Sciatic nerve (tissue), 2 donors: ENCODE measurements at places on chromosomes 2 and 18.

DNA sequence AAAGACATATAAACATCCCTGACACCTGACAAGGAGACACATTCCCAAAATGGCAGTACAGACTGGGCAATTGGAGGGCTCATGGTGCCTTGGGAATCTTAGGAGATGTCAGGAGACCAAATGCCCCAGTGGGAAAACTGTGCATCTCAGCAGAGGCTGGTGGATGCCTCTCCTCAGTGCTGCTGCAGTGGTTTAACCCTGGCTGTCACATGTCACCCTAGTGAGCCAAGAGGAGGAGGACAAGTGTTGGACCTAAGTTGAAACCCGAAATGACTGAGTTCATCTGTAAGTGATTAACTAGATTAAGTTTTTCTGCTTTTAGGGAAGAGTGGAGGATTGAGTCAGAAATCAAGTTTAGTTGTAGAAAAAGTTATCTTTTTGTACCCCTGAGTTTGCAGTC, 5.2 kb upstream of the NAGK start:
- no peak for DNase-seq

GRCh38 chr2:135047300-135047699, at the start of gene MAP3K19:
Gene MAP3K19 (minus strand): TSS chr2:135047447. CDS start chr2:135024647, 22,800 bp downstream.
- DNase-seq, result no peak

- no peak for DNase-seq
Measured at GRCh38 chr2:44242904-44243303, 32.4 kb upstream of the SLC3A1 start.

DNA sequence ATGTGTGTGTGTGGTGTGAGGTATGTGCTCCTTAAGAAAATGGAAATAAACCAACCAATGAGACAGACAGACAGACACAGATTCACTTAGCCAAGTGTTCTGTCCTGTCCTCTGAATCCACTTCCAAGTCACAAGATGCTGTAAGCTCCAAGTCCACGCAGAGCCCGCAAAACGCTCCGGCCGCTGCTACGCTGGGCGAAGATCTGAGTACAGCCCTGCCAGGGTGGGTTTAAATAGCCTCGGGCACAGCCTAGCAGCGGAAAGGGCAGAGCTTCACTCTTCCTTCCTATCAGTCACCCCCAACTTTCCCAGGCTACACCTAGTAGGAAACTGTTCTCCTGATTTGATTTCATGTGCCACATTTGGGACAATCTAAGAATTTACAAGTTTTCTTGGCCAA, 121.2 kb upstream of the ANKRD30BL start:
- no peak for DNase-seq

- no peak for DNase-seq
Measured at GRCh38 chr2:222745836-222746559, 74.5 kb downstream of the MOGAT1 start.

DNA sequence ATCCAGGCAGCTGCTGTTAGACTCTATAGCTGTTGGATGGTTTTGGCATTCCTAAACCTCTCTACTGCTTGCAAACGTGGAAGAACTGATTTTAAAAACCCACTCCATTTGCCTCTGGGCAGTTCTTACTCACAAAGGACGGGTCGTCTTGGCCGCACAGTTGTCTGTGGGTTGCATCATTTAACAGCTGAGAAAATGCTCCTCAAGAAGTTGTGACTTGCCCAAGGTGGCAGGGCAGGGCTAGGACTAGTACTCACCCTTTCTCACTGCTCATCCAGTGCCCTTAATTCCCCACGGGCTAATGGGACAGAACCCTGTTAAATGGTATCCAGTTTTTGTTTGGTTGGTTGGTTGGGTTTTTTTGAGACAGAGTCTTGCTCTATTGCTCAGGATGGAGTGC, 997 bp upstream of the DRC1 start:
- no peak for DNase-seq

DNA sequence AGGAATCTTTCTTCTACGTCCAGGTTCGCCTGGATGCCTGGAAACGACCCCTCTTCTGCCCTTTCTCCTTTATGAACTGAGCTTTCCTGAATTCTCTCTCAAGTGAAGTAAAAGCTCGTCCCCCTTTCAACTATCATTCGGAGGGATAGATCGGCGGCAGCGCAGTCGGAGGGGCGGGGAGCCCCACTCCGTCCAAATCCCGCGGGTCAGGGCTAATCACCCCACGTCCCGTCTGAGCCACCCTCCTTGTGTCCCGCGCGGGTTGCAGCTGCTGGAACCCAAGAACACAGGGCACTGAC, 367 bp downstream of the FBXO48 start:
- no peak for DNase-seq

DNA sequence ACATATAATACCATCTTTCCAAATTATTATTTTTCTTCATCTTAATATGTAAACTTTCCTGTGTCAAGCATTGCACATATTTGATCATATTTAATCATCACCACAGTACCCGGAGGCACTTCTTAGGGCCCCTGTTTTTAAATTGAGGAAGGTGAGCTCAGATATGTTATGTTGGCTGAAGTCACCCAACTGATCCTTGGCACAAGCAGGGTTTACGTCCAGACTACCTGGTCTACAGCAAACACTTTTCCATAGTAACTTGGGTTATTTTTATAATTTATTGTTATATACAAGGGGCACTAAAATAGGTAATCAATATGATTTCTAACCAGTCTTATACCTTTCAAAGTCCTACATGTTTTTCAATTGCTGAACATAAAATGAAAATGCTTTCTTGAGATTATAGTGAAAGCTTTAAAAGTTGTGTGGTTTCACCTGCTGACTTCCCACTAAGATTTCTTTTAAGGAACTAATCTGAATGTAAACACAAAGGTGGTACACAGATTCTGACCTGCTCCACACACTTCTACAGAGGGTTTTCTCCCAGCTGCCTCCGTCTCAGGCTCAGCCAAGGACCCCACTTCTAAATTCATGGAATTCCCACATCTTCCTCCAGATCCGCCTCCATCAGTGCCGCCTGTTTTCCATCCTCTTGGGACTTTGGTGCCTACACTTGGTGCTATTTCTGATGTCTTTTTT, 52.2 kb downstream of the SH3YL1 start:
- no peak for DNase-seq

DNA sequence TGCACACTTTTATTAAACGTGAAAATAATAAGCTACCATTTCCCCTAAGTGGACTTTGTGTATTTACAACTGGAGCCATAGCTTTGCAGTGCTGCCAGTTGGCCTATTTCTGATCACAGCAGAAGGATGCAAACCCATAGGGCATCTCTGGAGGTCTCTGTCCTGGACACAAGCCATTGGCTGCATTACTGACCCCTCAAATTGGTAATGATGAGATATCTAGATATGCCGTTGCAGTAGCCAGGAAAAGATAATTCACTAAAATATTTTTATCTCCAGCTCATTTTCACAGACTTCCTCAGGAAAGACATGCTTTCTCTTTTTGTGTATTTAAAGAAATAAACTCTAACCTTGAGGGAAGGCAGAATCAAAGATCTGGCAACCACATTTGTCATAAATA, 182.5 kb downstream of the TDRD15 start:
- no peak for DNase-seq

DNA sequence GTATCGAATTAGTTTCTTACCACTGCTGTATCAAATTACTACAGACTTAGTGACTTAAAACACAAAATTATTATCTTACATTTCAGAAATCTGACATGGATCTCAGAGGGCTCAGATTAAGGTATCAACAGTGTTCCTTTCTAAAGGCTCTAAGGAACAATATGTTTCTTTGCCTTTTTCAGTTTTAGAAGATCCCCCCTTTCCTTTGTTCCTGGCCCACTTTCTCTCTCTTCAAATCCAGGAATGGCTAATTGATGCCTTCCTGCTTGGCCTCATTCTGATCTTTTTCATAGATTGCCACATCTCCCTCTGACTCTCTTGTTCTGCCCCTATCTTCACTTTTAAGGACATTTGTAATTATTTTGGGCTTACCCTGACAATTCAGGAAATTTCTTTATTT, 65.7 kb downstream of the LRP1B start:
- DNase-seq, result no peak

DNA sequence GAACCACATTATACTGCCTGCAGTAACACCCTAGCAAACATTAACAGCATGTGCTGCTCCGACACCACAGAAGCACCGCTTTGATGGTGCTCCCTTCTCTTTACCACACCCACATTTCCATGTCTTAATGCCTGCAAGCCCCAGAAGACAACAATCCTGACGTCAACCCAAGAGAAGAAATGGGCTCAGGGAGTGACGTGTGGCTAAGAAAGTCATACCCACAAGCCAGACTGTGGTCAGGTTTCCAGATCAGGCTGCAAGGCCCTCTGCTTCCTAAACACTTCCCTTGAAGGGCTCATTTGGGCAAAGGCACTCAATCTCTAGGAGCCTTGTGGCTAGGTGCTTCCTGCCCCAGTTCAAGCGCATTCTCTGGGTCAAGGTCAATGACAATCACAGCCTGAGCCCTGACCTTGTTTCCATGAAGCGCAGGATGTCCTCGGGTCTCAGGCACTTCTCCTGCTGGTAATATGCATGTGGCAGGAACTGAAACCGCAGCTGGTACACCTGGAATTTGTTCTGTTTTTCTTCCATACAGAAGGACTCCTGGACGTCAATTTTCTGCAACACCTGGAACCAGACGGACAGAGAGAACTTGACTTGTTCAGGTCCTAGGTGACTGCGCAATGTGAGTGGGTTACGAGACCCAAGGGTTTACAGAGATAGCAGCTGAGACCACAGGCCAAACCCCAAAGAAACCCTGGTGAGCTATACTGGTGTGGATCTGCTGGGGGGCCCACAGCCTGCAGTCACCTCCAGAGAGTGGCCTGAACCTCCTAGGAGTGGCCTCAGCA, 67.2 kb downstream of the POLR1A start:
- peak; percentile 61 for DNase-seq

- DNase-seq, result no peak
Measured at GRCh38 chr2:64115808-64116598, 28.2 kb downstream of the PELI1 start.

DNA sequence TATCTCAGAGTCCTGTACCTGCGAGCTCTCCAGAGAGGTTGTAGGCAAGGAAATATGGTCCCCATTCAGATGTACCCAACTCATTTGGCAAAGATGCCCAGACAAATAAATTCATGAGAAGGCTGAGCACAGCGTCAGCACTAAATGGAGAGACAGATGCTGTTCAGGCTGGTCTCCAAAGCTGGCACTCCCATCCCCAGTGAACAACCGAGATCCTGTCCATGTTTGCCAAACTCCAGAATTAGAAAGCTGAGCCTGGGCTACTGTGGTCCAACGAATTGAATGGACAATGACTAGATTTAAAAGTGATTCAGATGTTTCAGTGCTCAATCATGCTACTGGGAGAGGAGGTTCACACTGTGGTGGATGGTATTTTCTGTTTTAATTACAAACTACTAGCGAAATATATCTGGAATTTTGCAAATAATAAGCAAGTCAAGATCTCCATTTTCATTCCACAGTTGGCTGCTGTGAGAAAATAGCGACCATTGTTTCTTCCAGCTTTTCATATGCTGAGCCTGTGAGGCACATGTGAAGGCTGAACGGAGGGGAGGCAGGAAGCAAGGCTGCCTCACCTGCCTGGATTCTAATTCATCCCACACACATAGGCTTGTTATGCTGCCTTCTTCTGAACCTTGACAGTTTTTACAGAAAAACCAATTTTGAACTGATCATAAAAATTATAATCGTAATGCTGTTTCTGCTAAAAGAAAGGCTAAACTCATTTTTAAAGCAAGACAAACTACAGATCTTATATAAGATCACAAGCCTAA, 22.6 kb upstream of the DAPL1 start:
- no peak for DNase-seq

DNA sequence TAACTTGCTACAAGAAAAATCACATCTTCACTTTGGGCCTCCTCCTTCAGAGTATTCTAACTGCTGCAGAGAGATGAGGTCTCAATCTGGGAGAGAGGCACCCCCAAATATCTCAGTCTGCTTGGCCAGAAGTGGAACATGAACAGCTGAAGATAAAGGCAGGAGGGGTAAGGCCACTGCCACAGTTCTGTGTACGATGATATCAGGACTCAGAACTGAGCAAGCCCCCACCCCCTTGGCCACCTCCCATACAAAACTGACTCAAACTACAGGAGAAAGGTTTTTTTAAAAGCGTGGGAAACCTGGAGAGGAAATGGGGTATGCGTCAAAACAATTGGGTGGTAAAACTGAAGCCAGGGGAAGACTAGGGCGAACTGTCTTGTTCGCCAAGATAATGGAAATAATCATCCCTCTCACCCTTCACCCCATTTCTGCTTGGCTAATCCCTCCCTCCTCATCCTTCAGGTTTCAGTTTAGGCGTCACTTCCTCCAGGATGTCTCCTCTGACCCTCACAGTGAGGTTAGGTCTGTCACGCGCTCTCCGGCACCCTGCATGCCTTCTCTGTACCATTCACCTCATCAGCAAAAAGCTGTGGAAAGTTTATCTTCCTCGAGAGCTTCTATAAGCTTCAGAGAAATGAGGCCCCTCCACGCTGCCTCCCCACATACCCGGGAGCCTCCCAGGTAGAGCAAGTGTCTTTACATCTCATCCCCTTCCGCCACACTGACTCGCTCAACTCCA, 64.4 kb downstream of the SFXN5 start:
- DNase-seq, result peak; percentile 27

DNA sequence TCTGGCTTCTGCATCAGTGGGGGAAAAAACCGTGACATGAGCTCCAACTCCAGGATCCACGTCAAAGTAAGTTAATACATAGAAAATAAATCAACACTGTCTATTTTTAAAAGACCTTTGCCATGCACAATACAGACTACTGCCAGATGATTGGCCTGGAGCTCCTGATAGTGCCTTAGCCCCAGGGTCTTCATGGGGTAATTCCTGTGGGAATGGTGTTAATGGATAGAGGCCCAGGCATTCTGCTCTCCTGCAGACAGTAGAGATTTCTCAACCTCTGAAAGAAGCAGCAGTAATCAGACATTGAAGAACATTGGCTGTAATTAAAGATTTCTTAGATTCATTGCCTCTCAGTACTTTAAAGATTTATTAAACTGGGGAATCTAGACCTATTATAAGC, 4.3 kb upstream of the PLCL1 start:
- no peak for DNase-seq

DNA sequence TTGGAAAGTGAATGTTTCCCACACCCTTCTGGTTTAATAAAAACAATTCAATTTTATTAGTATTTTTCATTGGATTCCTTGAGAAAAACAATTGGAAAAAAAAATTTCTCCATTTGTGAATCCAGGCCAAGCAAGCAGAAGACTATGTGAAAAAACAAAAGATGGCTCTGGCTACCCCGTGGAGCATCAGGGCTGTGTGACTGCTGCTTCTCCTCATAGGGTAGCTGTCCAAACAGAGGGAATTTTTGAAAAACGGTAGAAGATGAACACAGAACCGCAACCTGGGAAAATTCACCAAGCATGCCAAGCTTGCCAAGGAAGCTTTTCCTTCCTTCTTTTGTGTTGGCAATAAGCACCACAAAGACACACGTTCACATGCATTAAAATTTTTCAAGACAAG, 71.3 kb upstream of the ACVR2A start:
- DNase-seq, result no peak
